T-helper 9 cell (primary cell): ENCODE measurements at places on chromosomes 16 and 17.

- no peak for DNase-seq
These were observed 133.5 kb upstream of the FOXF1 start for GRCh38 chr16:86376837-86377236.

GRCh38 chr16:66408163-66409048 is 18.7 kb upstream of the BEAN1 start:
- no peak for DNase-seq

DNA sequence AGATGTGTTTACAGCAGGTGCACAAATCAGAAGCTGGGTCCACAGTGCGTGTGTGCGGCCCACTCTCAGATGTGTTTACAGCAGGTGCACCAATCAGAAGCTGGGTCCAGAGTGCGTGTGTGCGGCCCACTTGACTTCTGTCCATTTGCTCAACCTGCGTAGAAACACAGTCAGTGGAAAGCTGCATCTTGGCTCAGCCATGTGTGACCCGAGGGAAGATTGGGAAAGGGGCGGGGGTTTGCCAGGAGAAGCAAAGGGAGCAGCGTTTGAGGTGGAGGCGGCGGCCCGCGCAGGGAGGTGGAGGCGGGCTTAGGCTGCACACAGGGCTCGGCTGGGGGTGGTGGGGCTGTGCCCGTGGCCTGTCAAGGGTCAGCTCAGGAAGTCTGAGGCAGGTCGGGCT is 4.3 kb downstream of the CTU2 start:
- no peak for DNase-seq

- DNase-seq, result no peak
These were observed 756 bp downstream of the LUC7L3 start for GRCh38 chr17:50719924-50720794.

- DNase-seq, result no peak
These were observed 15.3 kb downstream of the CORO7 start for GRCh38 chr16:4401094-4401501.

DNA sequence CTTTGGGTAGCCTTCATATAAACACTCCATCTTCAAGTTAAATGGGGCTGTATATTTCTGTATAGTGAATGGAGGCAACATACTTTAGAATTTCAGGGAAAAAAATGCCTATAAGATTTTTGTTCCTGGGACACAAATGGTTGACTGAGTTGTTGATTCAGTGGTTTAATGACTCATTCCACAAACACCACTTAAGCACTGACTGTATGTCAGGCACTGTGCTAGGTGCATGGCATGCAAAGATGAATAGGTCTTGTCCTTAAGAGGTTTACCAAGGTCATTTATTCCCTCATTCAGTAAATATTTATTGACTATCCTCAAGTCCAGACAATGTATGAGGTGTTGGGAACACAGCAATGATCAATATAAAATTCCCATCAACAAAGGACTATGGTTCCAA is 417.1 kb downstream of the CA10 start:
- DNase-seq, result no peak

- DNase-seq, result no peak
These were observed 12.7 kb downstream of the CNEP1R1 start for GRCh38 chr16:50037662-50038220.

- DNase-seq, result no peak
These were observed 336.8 kb upstream of the SALL1 start for GRCh38 chr16:51487880-51488279.

- no peak for DNase-seq
These were observed 593 bp downstream of the SLC38A7 start for GRCh38 chr16:58684001-58684353.

DNA sequence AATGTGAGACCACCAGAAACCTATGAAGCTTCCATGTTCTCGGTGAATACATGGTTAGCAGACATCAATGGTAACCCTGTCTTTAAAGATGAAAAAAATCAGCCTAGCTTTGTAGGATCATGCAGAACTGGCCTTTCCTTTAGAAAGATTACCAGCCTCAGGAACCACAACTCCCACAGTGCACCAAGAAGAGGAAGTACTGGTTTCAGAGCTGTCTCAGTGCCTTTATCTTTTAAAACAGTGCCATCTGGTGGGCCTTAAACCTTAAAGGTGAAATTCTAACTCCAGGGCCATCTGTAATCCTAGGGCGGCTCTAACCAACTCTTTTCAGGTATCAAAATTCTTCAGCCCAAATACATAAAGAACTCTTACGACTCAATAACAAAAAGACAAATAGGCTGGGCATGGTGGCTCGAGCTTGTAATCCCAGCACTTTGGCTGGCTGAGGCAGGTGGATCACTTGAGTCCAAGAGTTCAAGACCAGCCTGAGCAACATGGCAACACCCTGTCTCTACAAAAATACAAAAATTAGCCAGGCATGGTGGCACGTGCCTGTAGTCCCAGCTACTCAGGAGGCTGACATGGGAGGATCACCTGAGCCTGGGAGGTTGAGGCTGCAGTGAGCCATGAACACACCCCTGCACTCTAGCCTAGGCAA is 5.4 kb downstream of the ATPAF2 start:
- peak; percentile 20 for DNase-seq

DNA sequence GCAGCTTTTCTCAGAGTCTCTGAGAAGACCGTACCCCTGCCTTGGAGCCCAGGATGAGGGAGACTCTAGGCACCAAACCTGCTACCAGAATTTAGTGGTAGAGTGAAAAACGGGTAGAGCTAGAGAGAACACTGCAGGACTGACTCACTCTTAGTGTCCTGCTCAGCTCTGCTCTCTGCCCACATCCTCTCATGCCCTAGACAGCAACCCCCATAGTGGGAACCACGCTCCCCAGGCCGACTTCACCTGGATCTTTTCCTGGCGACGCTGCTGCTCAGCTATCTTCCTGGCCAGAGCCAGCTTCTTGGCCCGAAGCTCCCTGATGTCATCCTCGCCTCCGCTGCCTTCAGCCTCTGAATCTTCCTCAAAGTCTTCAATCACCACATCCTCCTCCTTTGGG is 26.7 kb downstream of the HIC1 start:
- no peak for DNase-seq

DNA sequence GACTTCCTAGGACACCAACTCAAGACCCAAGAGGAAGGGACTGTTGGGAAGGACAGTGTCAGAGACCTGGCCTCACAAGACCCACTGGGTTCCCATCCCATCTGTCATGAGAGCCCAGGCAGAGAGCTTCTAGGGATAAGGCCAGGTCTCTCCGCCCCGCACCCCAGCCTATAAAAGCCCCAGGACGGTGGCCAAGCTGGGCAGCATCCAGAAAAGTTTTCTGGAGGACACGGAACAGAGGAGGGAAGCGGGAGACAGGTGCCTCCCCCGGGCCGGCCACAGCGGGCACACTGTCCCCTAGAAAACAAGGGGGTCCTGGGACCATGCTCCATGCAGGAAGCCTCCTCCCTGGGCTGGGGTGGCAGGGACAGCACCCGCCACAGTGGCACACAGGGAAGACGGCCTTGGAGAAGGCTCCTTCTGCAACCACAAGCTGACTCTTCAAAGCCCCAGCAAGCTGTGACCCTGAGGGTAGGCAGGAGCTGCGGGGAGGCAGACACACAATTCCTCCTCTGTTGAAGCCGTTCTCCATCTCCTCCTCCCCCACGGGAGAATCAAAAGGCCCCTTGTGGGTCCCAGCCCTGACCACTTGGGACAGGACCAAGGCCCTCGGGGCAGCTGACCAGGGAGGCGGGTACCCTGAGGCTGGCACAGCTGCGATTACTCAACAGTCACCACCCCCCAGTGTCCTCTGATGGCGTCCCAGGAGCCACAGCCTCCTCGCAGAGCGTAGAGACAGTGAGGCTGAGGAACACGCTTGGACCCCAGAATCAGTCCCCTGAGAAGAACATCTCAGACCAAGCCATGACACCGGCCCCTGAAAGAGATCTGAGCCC is 26.1 kb downstream of the TRPV3 start:
- no peak for DNase-seq

- DNase-seq, result no peak
These were observed 641 bp upstream of the CBX2 start for GRCh38 chr17:79777120-79777893.

- DNase-seq, result no peak
These were observed at the start of gene NPTX1 for GRCh38 chr17:80475910-80476876. NPTX1 (minus strand) TSS chr17:80476607; CDS start chr17:80476446, 161 bp downstream.

DNA sequence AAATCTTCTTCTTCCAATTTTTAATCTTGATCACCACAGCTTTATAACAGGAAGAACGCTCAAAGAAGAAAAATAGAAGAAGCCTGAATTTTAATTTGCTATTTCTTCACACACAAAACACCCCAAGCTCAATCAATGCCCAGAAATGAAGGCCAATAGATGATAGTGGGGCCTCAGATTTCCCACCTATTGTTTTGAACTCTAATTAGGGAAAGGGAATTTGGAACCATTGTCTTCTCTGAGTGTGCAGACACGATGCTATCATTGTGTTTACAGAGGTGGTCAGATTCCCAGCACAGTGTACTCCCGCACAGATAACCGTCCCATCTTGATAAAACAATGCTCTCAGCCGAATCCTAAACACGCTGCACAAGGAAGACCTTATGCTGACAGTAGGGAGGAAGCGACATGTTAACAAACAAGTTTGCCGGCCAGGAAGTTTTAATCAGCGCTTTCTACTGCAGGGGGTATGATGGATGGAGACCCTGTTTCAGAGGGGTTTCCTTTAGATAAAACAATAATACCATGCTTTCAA is 684.7 kb downstream of the MAF start:
- DNase-seq, result no peak

GRCh38 chr17:60523822-60524221 is 2.2 kb downstream of the APPBP2 start:
- no peak for DNase-seq

GRCh38 chr16:62648256-62648655 is 612.0 kb upstream of the CDH8 start:
- DNase-seq, result no peak

DNA sequence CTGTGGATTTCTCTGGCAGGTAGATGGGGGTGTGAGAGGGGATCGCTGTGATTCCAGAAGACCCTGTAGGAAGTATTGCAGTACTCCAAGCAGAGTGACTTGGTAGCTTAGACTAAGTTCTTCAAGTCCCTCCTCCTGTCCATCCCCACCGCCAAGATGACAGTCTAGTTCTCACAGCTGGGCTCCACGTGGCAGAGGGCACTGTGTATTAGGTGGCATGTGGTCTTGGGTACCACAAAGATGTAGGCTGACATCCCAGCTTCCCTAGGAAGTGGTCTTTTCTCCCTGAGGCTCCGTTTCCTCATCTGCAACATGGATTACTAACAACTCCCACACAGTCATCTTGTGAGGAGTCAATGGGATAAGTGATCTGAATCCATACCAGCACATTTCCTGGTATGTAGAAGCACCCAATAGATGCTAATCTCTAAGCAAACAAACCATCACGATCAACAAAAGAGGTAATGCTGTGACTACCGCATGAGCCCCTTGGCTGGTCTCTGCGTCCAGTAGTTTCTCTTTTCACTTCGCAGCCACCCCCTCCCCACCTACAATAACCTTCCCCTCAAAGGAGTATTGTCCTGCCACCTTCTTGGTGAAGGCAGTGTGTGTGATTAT is 349.1 kb upstream of the EEF2KMT start:
- DNase-seq, result no peak

GRCh38 chr16:80704751-80705505 is 99.5 kb downstream of the CDYL2 start:
- no peak for DNase-seq

DNA sequence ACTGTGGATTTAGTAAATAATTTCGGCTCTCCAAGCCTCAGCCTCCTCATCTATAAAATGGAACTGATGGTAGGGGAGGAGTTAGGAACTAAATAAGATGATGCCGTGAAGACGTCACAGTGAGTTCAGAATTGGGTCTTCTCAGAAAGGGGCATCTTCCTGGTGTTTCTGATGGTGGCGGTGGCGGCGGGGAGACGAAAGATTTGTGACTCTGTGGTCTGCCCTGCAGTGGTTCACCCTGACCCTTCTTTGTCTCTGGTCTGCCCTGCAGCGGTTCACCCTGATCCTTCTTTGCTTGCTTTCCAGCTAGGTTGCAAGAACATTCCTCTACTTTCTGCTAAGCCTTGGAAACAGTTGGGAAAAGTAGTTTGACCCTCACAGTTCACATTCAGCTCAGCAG is 34.3 kb downstream of the WFDC1 start:
- no peak for DNase-seq

GRCh38 chr16:53910990-53911389 is 207.0 kb downstream of the FTO start:
- no peak for DNase-seq
